Activated CD4-positive, alpha-beta T cell treated with anti-CD3 and anti-CD28 coated beads, Interleukin-2, amount 50 U/mL, for 4 hours (primary cell): ENCODE measurements at places on chromosomes 12 and 14.

DNA sequence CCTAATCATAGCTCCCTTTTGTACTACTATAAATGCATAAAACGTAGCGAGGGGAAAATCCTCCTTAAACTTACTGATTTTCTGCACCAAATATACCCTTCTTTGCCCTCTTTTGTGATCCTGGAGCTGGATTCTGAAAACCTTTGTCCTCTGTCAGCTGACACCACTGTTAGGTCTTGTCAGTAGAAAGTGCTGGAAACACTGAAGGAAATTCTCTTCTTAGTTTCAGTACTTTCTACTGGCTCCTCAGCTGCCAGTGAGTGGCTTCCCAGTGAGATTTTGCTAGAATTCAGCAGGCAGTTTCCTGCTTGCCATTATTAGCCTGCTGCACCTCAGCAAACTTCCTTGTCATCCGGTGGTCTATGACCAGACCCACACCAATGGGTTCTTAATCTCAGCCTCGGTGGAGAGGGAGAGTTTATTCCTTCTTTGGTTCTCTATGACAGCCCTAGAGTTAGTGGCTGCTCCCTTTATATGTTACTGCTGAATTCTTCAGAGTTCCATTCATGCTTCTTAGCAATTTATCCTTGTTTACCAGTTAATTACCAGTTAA lies 476.2 kb downstream of the FSCB start:
- DNase-seq, result no peak

DNA sequence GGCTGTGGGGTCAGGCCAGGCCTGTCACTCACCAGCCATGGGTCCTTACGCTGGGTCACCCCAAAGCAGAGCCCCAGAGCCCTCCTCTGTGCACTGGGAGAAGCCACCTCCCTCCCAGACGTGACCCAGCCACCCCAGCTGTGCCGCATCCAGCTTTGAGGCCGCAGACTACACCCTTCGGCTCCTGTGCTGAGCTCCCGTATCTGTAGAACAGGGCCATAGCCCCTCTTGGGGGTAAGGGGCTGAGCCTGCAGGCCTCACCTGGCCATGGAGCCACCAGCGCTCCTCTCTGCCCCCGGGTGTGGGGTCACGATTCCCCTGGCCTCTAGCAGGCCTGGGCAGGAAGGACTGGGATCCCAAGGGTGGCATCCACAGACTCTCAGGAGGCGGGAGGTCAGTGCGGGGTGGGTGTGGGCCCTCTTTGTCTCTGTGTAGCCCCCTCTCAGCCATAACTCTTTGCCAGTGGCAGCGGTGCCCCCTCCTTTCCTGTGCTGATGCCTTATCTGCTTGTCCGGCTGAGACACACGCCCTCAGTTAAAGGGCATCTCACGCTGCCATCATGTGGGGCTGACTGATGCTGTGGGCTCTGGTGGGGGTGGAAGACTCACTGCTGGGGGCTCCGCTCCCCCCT lies 16.3 kb downstream of the ASPG start:
- no peak for DNase-seq

- DNase-seq, result no peak
Measured at GRCh38 chr14:52413729-52414408, 99.8 kb downstream of the PTGER2 start.

- DNase-seq, result no peak
Measured at GRCh38 chr12:112122823-112123690, 2.3 kb upstream of the TRAFD1 start.

- DNase-seq, result no peak
Measured at GRCh38 chr14:90253826-90254225, 2.5 kb upstream of the PSMC1 start.

DNA sequence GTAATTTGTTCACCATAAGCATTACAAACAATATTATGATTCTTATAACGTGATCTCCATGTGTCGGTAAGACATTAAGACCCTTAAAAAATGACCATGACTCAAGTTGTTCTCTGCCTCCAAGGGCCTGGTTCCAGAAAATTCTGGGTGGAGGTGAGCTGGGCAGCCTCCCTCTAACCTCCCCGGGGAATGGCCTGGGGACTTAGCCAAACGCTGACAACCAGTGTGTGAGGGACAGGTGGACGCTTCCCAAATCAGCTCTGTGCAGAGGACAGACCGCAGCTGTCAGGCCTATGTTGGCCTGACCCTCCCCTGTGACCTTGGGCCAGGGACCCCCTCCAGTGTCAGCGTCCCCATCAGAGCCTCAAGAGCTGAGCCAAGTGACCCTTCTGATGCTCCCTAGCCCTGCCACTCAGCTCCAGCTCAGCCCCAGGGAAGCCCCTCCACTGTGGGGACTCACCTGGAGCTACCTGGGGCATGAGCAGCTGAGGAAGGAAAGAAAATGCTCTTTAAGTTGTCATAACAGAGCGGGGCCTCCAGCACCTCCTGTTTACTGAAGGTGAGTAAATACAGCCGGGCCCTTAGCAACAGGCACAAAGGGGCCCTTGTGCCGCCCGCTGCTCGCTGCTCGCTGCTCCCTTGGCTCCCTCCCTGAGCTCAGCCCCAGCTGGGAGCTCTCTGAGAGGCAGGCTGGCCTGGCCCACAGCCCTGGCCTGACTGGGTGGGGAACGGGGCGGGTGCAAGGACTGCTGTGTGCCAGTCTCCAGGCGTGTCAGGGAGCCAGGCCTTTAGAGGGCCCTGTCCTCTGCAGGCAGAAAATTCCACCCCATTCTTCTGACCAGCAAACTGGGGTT lies 116.6 kb downstream of the CALM1 start:
- DNase-seq, result no peak

DNA sequence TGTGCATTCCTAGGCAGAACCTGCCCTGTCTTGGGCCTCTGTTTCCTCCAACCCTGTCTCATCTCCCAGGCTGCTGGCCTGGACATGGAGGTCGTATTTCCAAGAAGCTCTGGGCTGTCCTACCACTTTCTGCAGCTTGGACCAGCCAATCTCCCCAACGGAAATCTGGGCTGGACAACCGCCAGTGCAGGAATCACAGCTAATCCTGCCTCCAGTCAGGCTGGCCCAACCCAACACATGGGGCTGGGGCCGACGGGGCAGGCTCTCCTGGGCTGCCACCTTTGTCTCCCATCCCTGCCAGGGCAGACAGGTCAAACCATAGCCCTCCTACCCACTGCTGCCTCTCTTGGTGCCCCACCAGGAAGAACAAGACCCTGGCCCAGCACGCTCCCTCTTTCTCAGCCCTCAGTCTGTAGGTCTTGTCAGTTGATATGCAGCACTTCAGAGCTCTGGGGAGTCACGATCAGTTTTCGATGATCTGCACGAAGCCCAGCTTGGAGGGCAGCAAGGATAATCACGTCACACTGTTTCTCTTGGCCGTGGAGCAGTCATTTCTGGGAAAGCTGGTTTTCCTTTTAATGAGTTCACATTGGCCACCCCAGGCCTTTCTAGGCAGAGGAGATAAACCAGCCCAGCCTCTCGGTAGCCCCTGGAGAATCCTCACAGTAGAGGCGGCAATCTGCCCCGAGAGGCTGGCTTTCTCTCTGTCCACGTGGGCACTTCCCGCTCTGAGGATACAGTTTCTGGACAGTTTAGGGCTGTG lies 195.2 kb upstream of the PRMT8 start:
- no peak for DNase-seq

DNA sequence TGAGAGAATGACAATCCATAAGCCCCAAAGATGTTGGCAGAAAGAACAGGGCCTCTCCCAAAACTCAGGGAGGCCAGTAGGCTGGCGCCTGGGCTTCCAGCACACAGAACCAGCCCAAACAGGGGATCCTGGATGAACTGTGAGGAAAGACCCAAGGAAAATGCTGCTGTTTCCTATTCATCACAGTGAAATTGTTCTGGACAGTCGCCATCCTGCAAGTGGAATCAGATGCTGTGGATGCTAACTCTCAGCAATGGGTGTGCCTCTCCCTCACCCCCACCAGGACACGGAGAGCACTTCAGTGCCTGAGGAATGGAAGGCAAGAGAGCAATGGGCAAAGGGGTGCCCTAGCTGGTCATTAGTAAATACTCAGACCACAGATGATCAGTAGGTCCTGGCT lies 80.8 kb downstream of the ANO2 start:
- DNase-seq, result no peak

- no peak for DNase-seq
Measured at GRCh38 chr14:35423621-35424020, 19.1 kb upstream of the NFKBIA start.

- no peak for DNase-seq
Measured at GRCh38 chr14:38208618-38209562, 1.2 kb downstream of the SSTR1 start.

GRCh38 chr12:86730233-86730632 lies 474.0 kb upstream of the MGAT4C start:
- DNase-seq, result no peak

GRCh38 chr14:104561124-104561557 lies 18.4 kb upstream of the C14orf180 start:
- DNase-seq, result no peak

DNA sequence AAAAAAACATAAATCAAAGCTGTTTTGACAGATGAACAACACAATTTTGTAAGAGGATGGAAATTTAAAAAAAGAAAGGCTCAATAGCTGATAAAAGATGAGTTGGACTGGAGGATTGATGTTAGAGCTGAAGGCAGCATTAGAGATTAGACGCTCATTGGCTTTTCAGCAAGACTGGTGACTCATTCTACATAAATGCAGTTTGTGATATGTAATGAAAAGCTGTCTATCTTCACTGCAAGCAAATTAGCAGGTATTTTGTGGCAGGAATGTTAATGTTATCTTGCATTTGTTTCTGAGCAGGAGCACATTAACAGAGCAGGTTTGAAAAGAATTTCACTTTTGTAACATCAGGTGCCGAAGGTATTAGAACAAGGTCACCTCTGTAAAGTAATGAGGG lies 442.7 kb upstream of the NOVA1 start:
- DNase-seq, result no peak

DNA sequence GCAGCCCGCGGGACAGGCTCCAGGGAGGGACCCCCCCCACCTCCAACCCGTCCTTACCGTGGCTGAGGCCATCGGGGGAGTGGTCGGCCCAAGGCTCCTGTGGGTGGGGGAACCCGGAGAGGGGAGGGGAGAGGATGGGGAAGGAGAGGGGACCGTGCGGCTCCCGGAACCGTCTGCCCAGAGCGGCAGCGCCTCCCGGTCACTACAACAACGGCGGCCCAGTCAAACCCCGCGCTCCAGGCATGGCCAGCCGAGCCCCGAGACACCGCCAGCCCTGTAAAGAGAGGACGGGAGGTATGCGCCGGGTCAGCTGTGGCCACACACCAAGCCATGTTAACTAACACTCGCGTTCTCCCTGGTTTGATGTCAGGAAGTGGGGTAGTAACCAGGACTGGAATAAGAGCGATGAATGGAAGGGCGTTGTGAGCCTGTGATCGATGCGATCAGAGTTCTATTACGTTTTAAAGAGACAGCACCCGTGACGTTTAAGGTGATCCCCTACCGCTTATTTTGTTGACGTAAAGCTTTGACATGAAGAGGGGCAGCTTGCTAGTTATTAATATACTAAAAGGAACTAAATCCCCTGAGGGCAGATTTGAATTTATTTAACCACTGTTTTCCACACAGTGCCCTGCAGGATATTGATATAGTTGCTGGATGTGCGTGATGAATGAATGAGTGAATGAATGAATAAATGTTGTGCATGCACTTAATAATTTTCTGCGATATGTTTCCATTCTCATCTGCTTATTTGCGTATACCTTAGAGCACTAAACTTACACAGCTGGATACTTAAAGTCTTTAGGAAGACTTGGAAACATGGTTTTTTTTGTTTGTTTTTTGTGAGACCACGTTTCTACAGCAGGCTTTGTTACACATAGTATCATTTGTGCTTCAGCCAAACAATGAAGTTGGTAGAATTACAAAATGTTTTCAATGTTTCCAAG lies at the start of gene POC1B:
Gene POC1B, minus strand, starts transcription at position 224 of the 947 bp plus-strand sequence. Its CDS starts 152 bp downstream, at position 72.
- DNase-seq, result peak; percentile 50
